Sciatic nerve (tissue), 2 donors: ENCODE measurements at places on chromosomes 1 and 21. TPM values are rescaled to one million over a fixed set of nuclear protein-coding genes. Genes with fewer than 3 reads are reported as not detected.

GRCh38 chr1:87791931-87792740 lies 463.5 kb downstream of the LMO4 start:
- no peak for DNase-seq

DNA sequence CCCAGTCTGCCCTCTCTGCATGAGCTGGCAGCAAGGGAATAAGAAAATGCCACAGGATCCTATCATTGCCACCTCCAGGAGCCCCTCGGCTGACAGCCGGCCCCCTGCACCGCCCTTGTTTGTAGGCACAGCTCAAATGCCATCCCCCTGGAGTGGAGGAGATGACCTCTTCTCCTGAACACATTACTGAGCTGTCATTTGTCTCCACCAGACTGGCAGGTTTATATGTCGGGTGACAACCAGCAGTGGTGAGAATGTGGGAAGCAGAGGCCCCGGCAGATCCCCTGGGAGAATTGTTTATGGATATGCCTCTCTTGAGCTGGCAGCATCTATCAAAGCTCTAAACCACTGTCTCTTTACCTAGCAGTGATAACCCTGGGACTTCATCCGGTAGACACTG lies 135.4 kb upstream of the FMN2 start:
- DNase-seq, result no peak

GRCh38 chr1:168079761-168080160 lies 57.0 kb downstream of the GPR161 start:
- DNase-seq, result no peak

GRCh38 chr1:112358798-112359408 lies 37.1 kb upstream of the CTTNBP2NL start:
- DNase-seq, result peak; percentile 86

CLCA1 gene
- total RNA-seq, result not detected

DNA sequence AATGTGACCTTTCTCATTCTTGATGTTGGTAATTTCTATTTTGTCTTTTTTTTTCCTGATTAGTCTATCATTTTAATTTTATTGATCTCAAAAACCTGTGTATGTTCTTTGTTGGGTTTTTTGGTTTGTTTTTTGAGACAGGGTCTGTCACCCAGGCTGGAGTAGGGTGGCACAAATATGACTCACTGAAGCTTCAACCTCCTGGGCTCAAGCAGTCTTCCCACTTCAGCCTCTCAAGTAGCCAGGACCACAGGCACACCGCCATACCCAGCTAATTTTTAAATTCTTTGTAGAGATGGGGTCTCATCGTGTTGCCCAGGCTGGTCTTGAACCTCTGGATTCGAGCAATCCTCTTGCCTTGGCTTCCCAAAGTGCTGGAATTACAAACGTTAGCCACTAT lies 145.2 kb downstream of the PIK3R3 start:
- DNase-seq, result no peak

DNA sequence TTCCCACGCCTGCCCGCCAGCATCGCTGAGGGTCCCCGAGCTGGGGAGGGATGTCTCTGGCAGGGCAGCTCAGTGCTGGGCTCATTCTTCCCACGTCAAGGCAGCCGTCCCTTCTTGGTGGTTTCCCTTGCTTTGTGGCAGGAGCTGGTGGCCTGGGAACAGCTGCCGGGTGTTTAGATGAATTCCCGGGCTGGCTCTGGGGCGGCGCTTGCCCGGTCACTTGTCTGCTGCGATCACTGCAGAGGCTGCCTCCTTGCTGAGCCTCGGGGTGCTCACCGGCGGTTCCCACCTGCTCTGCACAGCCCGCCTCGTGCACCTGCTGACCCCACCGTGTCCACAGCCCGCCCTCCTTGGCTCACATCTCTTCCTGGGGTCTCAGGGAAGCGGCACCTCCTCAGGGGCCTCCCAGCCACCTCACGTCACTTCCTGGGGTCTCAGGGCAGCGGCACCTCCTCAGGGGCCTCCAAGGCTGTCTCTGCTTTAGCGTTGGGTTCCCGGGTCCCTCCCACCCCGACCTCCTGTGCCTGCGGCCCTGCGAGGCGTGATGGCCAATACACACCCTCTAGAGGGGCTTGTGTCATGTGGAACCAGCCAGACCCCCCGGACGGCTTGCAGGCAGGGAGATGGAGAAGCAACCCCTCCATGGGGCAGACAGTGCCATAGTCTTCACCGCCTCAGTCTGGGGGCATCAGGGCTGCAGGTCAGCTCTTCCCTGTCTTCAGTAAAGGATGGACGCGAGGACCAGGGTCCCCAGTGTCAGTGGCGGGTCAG lies 13.5 kb downstream of the COL18A1 start:
- no peak for DNase-seq
